Posterior vena cava (tissue), 2 donors: ENCODE measurements at places on chromosomes 5 and 9. TPM values are rescaled to one million over a fixed set of nuclear protein-coding genes. Genes with fewer than 3 reads are reported as not detected.

DNA sequence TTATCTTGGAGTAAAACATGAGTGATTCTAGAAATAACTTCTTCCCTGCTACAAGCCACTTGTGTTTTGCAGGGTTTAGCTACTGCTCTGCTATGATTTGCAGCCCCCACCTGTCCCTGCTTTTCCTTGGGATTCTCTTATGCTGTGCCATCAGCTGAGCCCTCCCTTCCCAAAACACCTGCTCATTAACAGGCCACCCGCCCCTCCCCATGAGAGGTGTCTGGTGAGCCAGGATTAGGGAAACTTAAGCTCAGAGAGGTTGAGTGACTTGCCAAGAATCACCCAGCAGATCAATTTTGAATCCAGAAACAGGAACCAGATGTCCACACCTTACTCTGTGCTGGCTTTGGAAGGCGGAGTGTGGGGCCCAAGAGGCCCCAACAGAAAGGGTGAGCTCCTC, 111.7 kb upstream of the CXCL14 start:
- DNase-seq = no peak

DNA sequence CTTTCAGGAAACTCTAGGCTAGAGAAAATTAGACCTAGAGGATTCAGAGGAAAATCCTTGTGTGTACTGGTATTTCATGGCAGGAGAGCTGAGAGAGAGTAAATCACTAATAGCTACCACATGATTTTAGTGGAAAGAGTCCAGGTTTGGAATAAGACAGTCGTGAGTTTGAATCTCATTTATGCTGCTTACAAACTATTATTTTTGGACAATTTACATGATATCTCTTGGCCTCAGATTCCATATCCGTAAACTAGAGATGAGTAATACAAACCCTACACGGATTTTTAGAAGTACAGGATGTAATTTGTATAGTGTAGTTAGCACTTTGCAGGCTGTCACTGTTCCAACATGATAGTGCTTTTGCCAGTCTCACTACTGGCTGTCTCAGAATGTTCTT, 2.7 kb downstream of the IL31RA start:
- DNase-seq = no peak

DNA sequence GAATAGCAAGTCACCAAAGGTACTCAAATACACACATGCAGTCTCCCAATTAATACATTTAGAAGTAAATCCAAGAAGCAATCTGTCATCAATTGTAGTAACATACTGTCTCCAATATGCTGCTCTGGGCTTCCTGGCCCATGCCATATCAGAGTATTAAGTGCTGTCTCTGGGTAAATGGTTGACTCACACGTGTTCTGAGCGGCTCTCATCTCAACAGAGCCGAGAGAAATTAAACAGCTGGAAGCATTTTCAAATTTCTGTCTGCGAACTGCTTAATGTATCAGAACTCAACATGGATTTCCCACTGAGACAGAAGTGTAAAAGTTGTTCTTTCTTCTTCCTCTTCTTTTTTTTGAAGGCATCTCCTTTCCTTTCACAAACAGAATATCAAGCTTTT, 247.3 kb upstream of the TAS2R1 start:
- no peak for DNase-seq

- DNase-seq = no peak
Measured at GRCh38 chr5:150167908-150168307, 1.3 kb downstream of the CDX1 start.

Gene FSTL4
- 0.46 TPM for total RNA-seq

Gene OLFML2A
- total RNA-seq = 7.8 TPM

- DNase-seq = no peak
Measured at GRCh38 chr9:68653141-68653595, 51.9 kb upstream of the PIP5K1B start.

DNA sequence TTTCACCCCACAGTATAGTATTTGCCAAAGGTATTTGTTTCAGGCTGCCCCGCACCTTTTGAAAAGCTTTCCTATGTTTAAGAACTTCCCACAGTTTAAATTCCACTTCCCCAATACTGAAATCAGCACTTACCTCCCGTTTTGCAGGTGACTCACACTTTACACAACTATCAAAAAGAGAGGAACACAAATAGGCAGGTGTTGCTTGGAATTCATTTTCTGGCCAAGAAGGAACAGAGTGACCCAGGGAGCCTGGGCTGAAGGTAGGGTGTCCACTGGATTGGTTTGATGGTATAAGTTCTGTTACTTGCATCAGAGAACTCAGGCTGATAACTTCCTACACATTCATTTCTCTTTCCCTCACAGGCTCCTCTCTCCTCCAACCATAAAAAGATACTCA, 60.1 kb upstream of the SLC30A5 start:
- DNase-seq = no peak

GRCh38 chr9:113139225-113139829, 11.5 kb upstream of the SLC31A2 start:
- no peak for DNase-seq
